ENCODE measurements at places on chromosomes 16 and 17.

- DNase-seq: peak; percentile 8
Observed at GRCh38 chr16:90077757-90078578, 837 bp upstream of the PRDM7 start.

- DNase-seq: no peak
Observed at GRCh38 chr17:64968652-64969501, 49.6 kb upstream of the LRRC37A3 start.

DNA sequence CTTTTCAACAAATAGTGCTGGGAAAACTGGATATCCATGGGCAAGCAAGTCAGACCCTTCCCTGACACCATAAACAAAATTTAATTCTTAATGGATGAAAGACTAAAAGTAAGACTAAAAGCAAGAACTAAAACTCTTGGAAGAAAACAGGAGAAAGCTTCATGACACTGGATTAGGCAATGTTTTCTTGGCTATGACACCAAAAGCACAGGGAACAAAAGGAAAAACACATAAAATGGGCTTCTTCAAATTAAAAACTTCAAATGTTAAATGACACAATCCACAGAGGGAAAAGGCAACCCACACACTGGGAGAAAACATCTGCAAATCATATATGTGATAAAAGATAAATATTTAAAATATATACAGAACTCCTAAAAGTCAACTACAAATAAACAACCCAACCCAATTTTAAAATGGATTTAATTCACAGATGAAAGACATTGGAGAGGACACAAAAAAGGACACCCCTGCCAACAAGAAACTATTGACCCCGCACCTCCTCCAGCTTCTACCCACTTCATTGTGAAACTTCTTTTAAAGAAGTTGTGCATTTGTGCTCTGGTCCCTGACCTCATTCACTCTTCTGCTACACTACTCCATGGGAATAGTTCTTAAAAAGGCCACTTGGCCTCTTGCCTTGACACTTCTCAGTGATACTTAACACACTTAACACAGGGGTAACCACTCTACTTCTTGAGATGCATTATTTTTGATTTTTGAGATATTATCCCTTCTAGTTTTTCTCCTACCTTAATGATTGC is 80.3 kb downstream of the TRIM37 start:
- DNase-seq: no peak

DNA sequence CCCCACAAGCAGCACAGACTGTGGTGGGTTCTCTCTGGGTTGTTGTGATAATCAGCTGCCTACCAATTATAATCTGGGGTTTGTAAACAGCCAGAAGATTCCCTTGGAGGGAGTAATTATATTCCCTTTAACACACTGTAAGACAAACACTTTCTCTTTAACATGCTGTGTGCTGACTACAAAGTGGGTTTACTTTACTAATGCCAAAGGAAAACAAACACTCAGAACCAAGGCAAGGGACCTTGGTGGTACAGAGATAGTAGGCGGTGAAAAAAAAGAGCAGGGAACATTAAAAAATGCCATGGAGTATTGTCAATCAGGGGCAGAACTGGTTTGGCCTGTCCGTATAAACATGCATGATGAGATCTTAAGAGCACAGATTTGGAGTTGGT is 3.0 kb upstream of the VAT1L start:
- DNase-seq: no peak

DNA sequence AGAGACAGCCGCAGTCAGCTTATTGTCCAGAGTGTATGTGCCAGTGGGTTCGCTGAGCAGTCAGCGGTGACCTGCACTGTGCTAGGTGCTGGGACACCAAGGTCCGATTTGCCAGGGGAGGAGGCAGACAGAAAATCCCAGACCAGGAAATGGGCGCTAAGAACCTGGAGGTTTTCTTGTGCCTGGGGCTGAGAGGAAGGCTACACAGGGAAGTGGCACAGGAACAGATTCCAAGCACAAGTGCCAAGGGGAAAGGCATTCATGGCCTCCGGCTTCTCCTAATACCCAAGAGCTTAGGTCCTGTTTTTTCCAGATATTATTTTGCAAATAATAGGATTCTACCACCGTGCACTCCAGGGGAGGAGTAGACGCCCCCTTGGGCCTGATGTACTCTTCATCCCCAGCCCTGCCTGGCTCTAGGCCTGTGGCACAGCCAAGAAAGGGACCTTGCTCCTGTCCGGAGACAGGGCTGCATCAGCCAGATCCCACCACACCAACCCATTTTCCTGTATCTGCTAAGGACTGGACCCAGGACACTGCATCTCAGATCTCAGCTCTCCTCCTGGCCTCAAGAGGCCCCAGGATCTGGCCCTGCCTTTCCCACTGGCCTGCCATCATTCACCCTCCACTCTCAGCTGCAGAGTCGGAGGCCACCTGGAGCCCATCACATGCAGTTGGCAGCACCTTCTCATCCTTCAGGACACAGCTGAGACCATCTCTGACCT is 187.2 kb downstream of the NTN1 start:
- DNase-seq: no peak

- no peak for DNase-seq
Observed at GRCh38 chr16:78100112-78100467, 636 bp downstream of the WWOX start.

- no peak for DNase-seq
Observed at GRCh38 chr16:3458852-3459361, 15.4 kb downstream of the NAA60 start.

- DNase-seq: no peak
Observed at GRCh38 chr17:49338883-49339282, 23.2 kb downstream of the ZNF652 start.

DNA sequence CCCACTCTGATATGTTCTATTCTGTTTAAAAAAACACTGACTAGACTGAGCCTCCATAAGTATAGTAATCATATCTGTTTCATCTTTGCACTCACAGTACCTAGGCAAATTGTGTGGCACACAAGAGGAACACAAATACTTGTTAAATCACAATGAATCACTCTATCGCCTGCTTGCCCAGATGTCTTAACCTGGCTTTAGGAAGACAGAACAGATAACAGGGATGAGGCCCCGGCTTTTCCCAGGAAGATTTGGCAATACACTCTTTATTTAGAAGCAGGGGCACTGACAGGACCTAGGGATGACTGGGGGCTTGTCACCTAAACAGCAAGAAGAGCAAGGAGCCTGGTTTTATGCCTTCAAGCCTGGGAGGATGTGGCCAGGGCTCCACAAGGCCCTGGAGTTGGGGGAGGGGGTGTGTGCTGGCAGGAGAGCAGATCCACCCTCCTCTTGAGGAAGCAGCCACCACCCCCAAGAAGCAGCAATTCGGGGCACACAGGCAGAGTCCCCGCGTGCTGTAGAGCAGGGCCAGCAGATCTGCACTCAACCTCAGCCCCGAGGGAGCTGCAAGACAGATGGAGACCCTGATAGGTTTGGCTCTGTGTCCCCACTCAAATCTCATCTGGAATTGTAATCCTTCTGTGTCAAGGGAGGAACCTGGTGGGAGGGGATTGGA is 41.0 kb upstream of the KSR1 start:
- no peak for DNase-seq

DNA sequence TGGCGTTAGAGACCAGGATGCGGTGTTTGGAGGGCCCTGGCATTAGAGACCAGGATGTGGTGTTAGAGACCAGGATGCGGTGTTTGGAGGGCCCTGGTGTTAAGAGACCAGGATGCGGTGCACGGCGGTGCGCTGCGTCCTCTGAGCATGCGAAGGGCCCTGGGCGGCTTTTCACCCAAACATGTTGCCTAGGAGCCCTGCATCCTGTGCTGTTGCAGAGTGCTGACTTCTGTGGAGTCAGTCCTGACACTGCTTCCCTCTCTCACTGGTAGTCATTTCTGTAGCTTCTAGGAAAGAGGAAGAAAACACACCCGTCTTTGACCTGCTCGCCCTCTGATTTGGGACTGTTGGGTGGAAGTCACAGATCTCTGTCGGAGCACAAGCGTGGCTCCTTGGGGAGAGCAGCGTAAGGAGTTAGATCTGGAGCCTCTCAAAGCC is 141.2 kb downstream of the LAT start:
- no peak for DNase-seq

DNA sequence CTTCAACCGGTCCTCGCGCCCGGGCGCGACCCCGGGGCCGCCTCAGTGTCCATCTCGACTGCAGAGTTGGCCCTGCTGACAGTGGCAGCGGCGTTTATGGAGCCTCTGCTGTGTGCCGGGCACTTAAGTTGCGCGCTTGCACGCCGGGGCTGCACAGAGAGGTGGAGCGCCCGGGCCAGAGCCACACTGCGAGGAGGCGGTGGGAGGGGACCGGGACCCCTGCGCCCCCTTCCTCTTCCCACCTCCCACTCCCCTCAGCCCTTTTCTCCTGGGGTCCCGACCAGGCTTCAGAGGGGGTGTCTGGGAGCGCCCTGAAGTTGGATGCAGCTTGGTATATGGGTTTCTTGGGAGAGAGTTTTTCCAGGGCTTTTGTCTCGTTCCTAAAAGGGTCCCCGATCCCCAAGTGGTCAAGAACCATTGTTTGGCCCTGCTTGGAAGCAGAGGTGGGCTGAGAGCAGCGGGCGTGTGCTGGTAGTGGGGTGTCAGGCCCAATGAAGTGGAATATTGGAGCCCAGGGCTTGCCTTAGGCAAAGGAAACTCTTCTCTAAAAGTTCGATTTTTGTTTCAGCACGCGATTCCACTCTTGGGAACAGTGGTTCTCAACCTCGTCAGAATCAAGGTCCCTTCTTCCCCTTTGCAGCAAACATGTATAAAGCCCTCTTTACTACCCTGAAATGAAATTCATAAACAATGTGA is 605 bp downstream of the MRTFB start:
- no peak for DNase-seq

DNA sequence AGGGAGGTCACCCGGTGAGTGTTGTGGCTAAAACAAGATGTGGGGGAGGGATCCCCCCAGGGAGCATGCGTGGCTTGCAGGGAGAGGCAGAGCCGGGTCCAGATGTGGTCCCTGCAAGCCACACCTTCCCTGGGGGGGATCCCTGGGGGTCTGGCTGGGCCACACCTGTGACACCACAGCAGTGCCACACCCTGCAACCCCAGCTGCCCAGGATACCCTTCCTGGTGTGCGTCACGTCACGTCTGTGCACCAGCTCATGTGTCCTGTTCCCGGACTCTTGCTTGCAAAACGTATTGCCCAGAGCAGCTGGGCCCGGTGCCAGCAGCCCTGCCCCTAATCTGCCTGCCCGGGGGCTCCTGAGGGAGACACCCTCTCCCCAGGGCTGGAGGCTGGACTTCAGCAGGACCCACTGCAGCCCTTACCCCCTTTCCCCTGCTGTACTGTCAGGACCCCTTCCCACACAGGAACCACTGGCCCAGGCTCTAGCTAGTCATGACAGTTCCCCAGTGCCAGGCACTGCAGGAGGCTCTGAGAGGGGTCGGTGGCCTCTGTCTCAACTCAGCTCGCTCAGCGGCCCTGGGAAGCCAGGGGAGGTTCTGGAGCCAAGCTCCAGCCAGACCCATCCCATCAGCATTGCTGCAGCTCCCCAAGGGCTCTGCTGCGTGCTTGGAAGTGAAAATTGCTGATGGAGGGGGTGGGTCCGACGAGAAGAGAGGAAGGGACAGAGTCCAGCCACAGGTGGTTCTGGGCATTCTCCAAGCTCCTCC is 25.8 kb upstream of the ACSF3 start:
- DNase-seq: no peak

GRCh38 chr17:12998461-12998860 is 19.4 kb downstream of the ELAC2 start:
- no peak for DNase-seq

DNA sequence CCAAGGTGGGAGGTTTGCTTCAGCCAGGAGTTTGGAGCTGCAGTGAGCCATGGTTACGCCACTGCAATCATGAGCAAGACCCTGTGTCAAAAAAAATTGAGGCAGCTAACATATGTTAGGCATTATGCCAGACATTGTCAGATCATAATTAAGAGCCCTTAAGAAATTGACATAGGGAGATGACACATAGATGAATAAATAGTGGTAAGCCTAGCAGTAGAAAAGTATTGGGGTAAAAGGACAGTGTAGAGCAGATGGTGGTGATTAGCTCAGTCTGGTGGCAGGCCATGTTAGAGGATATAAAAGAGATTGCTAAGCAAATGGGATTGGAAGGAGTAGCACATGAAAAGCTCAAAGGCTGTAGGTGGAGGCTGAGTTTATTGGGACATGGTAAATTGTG is 22.6 kb downstream of the SRCAP start:
- DNase-seq: no peak

DNA sequence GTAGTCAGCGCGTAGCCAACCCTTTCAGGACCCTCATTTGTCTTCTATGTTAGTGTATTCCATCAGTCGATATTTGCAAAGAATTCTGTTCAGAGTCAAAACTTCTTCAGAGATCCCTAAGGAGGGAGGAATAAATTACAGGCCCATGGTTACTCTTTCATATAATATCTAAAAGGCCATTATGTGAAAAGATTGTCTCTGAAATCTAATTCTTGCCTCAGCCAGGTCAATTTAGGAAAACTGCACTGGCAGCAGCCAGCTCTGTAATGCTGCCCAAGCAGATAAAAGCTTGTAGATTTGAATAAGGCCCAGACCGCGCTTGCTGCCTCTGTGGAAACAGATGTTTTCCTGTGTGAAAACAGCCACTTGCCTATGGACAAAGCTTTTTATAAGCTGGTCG is 379.8 kb downstream of the CNTNAP4 start:
- DNase-seq: no peak
